Foreskin keratinocyte (primary cell): ENCODE measurements at places on chromosomes 16 and 17.

GRCh38 chr16:54242199-54242598, 44.4 kb downstream of the IRX3 start:
- DNase-seq: no peak

DNA sequence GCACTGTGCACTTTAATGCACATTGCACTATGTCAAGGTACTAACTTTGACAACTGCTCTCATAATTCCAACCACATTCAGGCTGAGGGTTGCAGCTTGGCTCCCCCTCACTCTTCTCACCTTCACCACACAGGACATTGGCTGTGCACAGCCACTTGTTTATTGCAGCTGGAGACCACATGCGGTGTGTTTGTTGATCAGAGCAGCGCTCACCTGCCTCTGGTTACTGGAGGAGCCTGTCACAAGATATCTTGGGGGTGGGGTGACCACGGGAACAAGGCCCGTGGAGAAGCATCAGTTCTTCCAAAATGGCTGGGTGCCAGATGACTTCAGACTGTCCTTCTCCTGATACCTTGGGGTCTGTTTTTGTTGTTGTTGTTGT, 10.6 kb upstream of the CCL5 start:
- no peak for DNase-seq

- no peak for DNase-seq
Measured at GRCh38 chr16:54405478-54405877, 118.9 kb upstream of the IRX3 start.

- DNase-seq: peak; percentile 98
Measured at GRCh38 chr16:68760671-68761275, 23.7 kb downstream of the CDH1 start.

- peak; percentile 18 for DNase-seq
Measured at GRCh38 chr17:50234581-50234980, 33.1 kb upstream of the COL1A1 start.

GRCh38 chr17:78583091-78583490, 5.9 kb upstream of the DNAH17 start:
- no peak for DNase-seq

DNA sequence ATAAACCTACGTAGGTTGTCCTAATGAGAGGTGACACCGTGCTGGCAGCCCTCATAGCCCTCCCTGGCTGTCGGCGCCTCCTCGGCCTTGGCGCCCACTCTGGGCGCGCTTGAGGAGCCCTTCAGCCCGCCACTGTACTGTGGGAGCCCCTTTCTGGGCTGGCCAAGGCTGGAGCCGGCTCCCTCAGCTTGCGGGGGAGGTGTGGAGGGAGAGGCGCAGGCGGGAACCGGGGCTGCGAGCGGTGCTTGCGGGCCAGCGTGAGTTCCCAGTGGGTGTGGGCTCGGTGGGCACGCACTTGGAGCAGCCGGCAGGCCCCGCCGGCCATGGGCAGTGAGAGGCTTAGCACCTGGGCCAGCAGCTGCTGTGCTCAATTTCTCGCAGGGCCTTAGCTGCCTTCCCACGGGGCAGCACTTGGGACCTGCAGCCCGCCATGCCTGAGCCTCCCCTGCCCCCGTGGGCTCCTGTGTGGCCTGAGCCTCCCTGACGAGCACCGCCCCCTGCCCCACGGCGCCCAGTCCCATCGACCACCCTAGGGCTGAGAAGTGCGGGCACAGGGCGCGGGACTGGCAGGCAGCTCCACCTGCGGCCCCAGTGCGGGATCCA, 40.1 kb upstream of the AMZ2 start:
- DNase-seq: no peak

GRCh38 chr17:78634154-78634553, 57.0 kb upstream of the DNAH17 start:
- no peak for DNase-seq

- no peak for DNase-seq
Measured at GRCh38 chr17:45648642-45649041, 135.5 kb upstream of the CRHR1 start.

GRCh38 chr17:63406689-63407330, 39.3 kb downstream of the CYB561 start:
- peak; percentile 58 for DNase-seq

DNA sequence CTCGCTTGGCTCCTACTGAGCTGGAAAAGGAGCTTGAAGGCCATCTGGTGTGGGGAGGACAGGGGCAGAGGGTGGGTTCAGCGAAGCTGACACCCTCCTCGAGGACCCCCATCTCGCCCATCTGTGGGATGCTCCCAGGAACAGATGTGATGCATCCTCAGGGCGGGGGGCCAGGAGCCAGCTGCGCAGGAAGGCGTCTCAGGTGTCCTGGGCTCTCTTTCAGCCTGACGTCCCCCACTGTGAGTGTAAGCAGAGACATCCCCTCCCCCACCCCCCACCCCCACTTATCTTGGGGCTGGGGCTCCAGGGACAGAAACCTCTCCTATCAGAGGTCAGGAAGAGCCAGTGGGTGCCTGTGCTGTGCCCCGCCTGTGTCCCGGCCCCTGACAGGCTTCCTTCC, 16.2 kb downstream of the KIF19 start:
- no peak for DNase-seq

DNA sequence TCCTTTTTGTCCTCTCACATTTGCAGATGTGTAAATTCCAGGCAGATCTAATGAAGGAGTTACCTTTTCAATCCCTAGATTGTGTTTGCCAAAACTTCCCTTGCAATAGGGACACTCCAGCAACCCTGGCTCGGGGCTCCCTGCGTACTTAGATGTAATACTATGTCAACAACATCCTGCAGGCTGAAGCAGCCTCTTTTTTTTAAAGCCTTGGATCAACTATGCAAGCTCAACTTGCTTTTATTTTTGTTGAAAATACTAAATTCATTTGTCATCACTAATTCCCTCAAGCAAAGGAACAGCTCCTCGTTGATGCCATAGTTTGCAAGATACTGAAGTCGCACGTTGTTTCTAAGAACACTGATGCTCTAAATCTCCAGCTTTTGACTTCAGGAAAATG, 59.1 kb downstream of the GRIN2A start:
- no peak for DNase-seq

DNA sequence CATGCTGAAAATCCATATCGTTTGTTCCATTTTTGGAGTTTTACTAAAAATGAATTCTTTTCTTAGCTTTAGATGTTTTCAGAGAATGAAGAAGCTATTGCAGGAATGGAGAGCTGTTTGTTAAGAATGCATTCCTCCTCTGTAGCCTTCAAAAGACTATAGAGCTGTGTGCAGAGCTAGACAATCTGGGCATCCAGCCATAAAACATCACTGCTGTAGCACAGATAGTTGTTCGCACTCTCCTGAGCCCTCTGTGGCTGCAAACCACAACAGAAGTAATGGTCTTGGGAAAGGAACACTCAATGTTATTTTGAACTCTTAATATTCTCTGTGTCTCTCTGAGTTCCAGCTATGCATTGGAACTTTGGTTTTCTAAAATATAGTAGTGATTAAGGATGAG, 4.9 kb downstream of the TNRC6C start:
- no peak for DNase-seq

GRCh38 chr16:9048302-9048700, 43.1 kb upstream of the HAPSTR1 start:
- DNase-seq: no peak

- DNase-seq: peak; percentile 70
Measured at GRCh38 chr17:17170346-17170985, 35.7 kb downstream of the PLD6 start.

DNA sequence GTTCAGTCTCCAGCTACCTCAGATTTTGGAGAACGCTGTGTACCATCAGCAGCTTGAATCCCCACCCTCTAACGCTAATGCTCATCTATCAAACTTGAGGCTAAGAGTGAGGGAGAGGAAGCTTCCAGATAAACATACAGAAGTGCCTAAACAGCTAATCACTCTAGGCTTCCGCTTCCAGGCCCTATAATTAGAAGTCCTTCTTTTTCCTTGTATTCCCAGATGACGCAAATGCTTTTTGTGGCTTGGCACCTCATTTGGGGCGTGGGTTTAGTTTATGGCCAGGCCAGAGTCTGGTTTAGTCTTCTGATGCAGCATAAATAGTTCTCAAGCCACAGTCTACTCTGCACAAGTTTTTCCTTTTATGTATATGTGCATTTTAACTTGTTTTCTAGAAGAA, 263.4 kb downstream of the BCAS3 start:
- no peak for DNase-seq

- no peak for DNase-seq
Measured at GRCh38 chr16:1290063-1290501, 19.4 kb upstream of the UBE2I start.

DNA sequence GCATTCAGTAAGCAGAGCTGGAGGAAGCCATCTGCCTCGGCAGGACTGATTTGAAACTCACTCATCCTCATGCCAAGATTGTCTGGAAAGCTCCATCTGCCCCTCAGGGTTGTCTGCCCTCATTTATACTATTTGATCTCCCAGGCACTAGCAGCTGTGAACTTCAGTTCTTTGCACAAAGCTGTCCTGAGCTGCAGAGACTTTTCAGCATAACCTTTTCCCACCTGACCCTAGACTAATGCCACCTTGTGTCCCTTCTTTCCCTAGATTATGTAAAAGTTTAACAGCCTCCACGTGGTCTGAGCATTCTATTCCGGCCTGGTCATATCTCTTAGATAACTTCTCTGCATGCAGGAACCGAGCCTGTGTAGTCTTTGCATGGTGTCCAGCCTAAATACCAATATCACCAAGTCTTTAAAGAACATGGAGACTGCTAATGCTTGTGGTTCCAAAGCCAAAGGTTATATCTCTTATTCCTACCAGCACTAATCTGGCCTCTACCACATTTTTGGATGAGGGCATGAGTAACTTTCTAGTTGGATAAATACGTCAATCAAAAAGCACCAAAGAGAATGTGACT, 29.1 kb downstream of the STAT5A start:
- no peak for DNase-seq

- DNase-seq: no peak
Measured at GRCh38 chr17:18141210-18141803, 32.8 kb downstream of the MYO15A start.

DNA sequence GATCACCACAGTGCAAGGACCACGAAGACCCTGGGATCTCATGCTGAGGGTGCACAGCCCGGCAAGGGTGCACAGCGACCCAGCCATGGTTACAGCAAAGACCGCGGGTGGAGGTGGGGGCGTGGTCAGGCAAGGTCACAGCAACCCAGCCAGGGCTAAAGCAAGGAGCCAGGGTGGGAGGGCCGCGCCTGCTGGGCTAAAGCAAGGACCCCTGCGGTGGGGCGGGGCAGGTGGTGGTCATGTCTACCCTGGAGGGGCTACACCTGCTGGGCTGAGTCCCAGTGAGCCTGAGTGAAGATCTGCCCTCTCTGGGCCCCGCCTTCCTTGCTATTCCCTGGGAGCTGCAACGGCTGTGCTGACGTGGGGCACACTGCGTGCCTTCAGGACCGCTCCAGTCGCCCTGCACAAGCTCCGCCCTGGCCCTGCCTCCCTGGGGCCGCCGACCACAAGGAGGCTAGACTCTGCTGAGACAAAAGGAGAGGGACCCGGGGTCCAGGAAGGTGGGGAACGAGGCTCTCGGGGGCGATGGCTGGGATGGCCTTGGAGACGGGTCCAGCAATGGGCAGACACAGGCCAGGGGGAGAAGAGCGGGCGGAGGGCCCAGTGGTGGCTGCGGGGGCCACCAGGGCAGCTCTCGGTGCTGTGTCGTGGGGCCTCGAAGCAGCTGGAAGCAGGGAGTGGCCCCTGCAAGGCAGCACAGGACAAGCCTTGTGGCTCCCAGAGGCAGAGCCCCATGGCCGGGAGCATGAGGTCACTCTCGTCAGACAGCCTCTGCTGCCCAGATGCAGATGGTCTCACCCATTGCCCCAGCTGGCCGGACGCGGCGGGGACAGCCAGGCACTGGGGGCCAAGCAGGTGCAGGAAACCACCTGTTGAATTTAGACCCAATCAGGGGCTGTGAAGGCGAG, 52.8 kb downstream of the CBFA2T3 start:
- DNase-seq: no peak

DNA sequence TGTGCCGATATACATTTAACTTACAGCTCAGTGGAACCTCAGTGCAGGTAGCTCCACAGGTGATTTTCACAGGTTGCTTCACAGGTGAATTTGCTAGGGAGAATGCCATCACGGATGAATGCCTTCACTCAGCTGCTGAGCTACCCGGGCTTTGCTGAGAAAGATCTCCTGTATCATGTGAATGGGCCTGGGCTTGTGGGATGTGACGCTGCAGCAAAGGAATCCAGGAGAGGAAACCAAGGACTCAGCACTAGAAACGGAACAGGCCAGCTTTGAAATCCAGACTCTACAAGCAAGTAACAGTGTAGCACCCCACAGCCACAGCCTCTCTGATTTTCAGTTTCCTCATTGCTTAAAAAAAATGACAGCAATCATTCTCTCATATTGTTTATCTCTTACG, 271.4 kb upstream of the MAF start:
- peak; percentile 44 for DNase-seq

- no peak for DNase-seq
Measured at GRCh38 chr17:27577884-27578717, 52.9 kb upstream of the LGALS9 start.

- no peak for DNase-seq
Measured at GRCh38 chr17:49546546-49547535, 28.8 kb upstream of the NXPH3 start.

DNA sequence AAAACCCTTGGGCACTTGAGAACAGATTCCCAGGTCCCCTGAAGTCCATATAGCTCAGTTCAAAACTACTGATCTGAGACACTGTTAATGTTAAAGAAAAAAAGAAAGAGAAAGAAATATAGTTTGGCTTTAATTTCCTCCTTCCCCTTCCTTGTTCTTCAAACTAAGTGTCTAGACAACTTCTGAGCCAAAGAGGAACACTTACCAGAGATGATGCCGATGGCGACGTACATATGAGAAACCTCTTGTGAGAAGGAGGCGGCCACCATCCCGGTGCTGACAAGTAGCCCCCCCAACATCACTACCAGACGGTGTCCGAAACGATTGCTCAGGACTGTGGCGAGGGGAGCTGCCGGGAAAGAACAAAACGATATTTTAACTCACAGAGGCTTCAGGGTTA, 17.2 kb downstream of the SLC16A6 start:
- DNase-seq: no peak

- DNase-seq: no peak
Measured at GRCh38 chr17:8892338-8892690, 24.8 kb upstream of the PIK3R6 start.

GRCh38 chr17:44396946-44397345, 7.5 kb upstream of the ITGA2B start:
- DNase-seq: no peak

GRCh38 chr16:85923153-85924021, 24.4 kb downstream of the IRF8 start:
- DNase-seq: no peak

DNA sequence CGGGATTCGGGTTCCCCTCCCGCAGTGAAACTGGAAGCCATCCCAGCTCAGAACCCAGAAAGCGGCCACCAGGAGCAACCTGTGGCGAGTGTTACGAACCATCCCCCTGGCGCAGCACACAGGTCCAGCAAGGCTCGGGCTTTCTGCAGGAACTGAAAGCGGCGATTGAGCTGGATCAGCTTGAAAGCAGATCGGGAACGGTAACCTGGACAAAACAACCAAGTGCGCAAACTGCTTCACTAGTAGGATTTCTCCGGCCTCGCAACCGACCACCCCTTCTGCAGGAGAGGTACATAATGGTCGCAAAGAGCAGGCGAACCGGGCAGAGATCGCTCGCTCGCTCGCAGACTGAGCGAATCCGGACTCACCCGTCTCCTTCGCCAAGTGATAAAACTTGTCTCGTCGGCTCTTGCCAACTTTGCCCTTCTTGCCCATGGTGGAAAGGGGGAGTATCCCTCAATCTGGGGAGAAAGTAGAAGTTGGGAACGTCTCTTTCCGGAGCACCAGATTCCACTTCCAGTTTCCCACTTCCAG, 696 bp upstream of the PSMC5 start:
- DNase-seq: no peak

GRCh38 chr17:12041312-12041711, 20.6 kb downstream of the MAP2K4 start:
- peak; percentile 76 for DNase-seq

GRCh38 chr16:87465306-87465705, 27.5 kb downstream of the ZCCHC14 start:
- peak; percentile 70 for DNase-seq
